Activated CD4-positive, alpha-beta T cell treated with anti-CD3 and anti-CD28 coated beads, Interleukin-2, amount 50 U/mL, for 1 hour (primary cell): ENCODE measurements at places on chromosomes 12 and 14.

- DNase-seq: no peak
Observed at GRCh38 chr14:101048766-101049165, 145.2 kb upstream of the RTL1 start.

DNA sequence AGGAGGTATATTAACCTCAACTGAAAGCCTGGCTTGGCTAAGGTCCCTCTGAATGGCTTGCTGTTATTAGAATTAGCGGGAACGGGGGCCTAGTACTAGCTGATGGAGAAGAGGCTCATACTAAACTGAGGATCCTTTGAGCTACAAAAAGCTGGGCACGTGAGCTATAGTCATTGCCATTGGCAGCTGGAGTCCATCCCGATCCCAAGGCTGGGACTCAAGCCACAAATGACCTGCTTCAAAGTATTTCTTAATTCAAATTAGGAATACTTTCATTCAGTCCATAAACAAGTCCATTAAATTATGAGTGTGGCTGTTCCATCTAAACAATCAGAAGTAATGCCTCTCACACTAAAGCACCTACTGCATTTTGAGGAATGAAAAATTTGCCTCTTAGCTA is 114.5 kb downstream of the DACT1 start:
- DNase-seq: no peak

GRCh38 chr12:124684496-124684895 is 117.1 kb upstream of the NCOR2 start:
- no peak for DNase-seq

DNA sequence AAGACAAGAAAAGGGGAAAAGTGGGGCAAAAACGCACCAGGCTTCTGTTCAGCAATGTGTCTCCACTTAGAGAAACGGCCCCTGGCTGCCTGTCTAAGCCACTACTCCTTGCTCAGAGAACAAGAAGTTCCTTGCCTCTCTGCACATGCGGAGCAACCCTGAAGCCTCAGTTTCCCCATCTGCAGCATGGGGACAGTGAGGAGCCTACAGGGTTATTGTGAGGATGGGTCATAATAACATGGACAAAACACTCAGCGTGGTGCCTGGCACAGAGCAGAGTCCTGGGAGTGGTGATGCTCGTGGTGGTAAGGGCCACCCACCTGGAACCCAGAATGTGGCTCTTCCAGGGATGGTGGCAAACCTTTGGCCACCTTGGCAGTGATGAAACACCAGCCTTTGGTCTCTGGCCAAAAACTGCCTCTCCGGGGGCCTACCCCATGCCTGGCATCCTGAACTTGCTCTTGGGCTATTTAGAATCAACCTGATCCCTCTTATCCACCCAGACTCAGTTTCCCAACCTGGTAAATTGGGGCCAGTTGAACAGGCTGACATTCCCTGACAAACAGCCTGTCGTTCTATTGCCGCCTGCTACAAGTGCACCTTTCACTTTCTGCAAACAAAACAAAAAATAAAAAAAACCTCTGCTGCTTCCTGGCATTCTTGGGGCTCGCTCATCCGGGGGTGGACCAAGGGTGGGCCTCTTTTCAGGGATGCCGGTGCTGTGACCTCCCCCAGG is 56.5 kb upstream of the DLK1 start:
- no peak for DNase-seq

GRCh38 chr12:6840761-6841515 is at the start of gene GNB3:
TSS of gene GNB3 (plus strand) at chr12:6840925. CDS start at chr12:6841288, 363 bp downstream.
- no peak for DNase-seq

- peak; percentile 11 for DNase-seq
Observed at GRCh38 chr12:54352022-54352531, 12.2 kb downstream of the GPR84 start.

GRCh38 chr14:96039633-96040311 is 610 bp downstream of the C14orf132 start:
- DNase-seq: no peak

DNA sequence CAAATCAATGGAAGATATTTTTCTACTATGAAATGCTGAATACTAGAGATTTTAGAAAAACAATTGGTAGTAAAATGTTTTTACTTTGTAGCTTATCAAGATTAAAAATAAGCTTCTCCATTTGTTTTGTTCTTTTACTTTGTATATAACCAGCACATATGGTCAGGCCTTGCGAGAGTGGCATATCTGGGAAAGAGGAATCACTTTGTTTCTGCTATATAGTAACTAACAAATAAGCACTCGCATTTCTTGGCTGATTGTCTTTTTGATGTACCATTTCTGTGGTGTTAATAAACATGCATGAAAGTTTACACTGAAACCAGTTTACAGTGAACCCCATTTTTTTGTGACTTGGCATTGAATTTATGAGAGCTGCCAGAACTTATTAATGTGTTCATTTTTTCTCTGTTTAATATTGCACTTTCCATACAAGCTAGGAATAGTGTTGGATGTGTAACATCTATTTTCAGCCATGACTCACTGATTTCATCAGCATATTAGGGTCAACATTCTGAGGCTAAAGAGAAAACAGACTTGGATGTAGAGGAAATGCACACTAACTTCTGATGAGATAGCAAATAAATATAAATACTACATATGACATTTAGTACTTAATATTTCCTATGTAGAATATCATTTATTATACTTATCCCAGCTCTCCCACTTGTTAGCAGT is 635.5 kb downstream of the KCNH5 start:
- DNase-seq: no peak

DNA sequence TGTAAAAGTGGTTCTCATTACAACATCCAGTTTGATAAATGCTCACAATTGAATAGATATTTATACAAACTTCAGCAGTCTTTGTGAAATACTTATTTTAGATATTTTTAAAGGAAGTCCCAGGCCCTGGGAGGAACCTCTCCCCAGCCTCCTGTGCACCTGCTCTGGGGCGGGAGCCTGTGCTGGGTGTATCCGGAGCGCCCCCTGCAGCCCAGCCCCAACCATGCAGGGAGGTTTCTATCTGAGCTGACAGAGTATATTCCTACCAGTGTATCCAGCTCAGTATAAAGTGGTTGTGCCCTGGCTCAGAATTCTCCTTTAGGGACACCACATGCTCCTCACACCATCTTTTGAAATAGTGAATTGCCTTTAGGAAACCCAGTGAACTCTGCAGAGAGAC is 851.8 kb downstream of the TMEM121 start:
- DNase-seq: peak; percentile 14

DNA sequence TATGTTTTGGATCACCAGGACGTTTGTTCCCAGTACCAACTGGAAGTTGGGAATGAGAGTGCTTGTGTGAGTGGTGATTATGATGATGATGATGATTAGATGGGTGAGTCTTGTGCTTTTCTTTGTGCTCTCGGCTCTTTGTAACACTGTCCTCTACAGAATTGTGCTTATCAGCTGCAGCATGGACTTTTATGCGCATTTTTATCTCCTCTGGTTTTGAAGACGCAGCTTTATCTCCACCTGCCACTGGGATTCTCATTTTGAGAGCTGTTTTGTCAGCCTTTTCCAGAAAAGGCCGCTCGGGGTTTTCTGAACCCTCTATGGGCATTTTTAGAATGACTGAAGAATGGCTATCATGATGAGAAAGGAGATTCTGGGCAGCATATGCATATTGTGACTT is 11.5 kb upstream of the KANSL2 start:
- no peak for DNase-seq

GRCh38 chr12:39959467-39959866 is 146.4 kb downstream of the SLC2A13 start:
- DNase-seq: no peak

DNA sequence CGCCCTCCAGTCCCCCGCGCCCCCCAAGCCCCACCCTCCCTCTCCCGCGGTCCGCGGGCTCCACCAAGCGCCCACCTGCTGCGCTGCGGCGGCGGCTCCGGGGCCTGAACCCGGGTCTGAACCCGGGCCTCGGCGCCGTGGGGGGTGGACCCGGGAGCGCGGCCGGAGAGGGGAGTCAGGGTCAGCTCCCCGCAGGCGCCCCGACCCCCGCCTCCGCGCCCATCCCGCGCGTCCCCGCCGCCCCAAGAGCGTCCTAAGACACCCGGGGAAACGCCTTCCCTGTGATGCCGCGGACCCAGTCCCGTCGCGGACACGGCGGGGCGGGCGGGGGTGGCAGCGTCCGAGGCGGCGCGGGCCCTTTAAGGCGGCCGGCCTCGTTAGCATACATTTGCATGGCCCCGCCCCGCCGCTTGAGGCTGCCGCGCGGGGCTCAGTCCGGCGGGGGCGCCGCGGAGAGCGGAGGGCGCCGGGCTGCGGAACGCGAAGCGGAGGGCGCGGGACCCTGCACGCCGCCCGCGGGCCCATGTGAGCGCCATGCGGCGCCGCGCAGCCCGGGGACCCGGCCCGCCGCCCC is at the start of gene MMP17:
Gene MMP17 (plus strand): TSS at position 433 of the 574 bp plus-strand sequence. CDS start 102 bp downstream, at position 535.
- no peak for DNase-seq

DNA sequence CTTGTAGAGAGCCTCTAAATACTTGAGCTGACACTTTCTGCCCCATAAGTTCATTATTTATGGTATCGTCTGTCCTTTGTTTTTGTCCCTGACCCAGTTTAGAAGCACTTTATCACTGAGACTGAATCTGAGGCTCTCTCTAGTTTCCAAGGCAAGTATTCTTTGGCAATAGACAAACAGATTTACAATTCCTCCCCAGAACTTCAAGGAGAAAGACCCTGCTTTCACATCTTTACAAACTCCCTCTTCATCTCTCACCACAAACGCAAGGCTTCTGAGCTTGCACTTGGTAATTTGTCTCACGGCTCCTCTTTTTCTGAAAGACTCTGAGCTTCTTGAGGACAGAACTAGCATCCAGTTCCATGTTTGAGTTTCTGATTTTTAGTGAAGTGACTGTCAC is 49.8 kb upstream of the PARP11 start:
- no peak for DNase-seq

- DNase-seq: no peak
Observed at GRCh38 chr14:94298130-94298529, 5.1 kb upstream of the SERPINA10 start.

GRCh38 chr12:6555018-6555691 is 687 bp downstream of the IFFO1 start:
- no peak for DNase-seq

GRCh38 chr12:116172224-116172849 is 105.2 kb downstream of the MED13L start:
- no peak for DNase-seq

DNA sequence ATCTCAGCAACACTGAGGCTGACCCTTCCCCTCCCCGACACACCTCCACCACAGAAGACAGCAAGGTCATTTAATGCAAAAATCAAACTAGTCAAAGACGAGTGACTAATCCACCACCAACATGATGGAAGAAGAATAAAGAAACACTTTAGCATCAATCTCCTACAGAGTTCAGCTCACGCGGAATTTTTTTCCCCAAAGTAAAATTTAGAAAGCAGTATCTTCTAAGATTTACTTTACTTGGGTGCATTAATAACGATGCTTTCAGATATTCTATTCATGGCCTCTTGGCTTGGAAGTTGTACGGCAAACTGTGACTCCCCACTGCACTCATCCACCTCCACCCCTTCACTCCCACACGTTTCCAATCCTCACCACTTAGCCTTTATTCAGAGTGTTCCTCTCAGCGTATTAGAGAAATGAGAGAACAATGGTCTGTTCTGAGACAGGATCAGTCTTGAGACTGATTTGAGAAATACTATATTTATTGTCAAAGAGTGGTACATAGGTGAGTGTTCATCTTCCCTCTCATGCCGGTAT is 1.9 kb downstream of the EGLN3 start:
- DNase-seq: no peak

DNA sequence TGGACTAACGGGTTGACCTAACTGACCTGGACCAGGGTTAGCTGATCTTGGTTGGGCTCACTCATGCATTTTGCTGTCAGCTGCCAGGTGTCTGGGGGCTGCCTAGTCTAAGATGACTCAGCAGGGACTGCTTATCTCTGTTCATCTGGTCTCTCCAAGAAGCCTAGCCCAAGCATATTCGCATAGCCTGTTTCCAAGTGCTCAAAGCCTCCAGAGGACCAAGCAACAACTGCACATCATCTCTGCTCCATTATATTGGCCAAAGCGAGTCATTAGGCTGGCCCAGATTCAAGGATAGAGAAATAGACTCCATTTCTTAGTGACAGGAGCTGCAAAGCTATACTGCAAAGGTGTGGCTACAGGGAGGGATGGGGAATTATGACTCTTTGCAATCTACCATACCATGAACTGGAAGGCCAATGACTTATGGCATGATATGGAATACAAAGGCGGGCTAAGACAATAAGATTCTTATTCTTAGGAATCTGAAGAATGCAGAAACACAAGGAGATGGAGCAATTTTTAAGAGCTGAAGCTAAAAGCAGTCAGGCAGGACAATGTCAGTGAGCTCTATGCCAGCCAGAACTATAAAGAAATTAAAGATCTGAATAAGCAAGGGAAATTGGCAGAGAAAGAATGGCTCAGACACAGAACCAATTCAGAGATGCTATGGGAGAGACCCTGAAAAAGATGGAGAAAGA is 194.6 kb upstream of the FSCB start:
- DNase-seq: no peak

GRCh38 chr12:19440916-19441315 is 1.6 kb downstream of the AEBP2 start:
- no peak for DNase-seq

- DNase-seq: no peak
Observed at GRCh38 chr12:99137124-99137855, 492.2 kb downstream of the APAF1 start.

DNA sequence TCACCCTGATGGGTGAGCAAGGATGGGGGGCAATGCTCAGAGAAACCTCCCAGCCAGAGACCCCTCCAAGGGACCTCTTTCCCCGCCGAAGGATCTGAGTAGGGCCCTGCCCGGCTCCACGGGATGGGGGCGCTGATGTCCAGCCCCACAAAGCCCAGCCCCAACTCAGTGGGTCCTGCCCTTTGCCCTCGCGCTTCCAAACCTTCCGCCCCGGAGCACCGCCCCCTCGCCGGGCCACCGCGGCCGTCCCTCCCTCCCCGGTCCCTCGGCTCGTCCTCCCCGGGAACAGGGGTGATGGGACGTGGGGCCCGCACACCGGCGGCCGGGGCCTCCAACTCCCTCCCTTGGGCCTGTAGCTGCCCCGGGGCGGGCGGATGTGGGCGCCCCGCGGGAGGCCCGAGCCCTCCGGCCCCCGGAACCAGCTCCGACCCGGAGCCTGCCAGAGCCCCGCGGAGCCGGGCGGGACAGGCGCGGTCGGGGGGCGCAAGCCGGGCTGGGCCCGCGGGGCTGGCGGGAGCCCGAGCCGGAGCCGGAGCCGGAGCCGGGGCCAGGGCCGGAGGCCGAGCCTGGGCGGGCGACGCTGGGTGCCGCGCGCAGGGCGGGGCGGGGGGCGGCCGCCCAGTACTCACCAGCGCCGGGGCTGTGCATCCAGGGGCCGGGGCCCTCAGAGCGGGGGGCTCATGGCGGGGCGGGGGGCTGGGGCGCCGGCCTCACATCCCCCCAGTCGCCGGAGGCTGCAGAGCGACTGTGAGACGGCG is 386 bp downstream of the HDAC7 start:
- peak; percentile 32 for DNase-seq

- DNase-seq: no peak
Observed at GRCh38 chr12:89062996-89063395, 289.3 kb downstream of the DUSP6 start.
